Hematopoietic multipotent progenitor cell treated with erythropoietin and hydrocortisone succinate and interleukin-3 and kit ligand, for 17 days (in vitro differentiated cells): ENCODE measurements at places on chromosomes 1 and 21.

- no peak for DNase-seq
Measured at GRCh38 chr1:25816112-25816718, 3.5 kb upstream of the MTFR1L start.

DNA sequence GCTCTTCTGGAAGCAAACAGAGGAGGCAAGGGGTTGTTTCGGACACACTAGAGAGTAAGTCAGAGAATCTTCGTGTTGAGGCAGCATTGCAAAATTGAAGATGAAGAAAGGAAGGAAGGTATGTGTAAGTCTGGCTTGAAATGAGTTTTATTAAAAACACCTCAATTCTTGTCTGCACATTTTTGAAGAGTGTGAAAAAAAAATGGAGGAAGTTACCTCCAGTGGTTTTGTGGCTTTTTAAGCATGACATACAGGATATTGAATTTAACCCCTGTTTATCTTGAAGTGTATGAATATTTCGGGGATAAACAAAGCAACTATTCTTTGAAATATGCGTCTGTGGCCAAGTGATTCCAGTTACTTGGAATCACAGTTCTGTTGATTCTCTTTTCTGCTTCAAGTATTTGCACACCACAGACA lies 203.2 kb upstream of the SGIP1 start:
- DNase-seq, result no peak

- no peak for DNase-seq
Measured at GRCh38 chr1:170316270-170316669, 170.5 kb downstream of the NTMT2 start.

DNA sequence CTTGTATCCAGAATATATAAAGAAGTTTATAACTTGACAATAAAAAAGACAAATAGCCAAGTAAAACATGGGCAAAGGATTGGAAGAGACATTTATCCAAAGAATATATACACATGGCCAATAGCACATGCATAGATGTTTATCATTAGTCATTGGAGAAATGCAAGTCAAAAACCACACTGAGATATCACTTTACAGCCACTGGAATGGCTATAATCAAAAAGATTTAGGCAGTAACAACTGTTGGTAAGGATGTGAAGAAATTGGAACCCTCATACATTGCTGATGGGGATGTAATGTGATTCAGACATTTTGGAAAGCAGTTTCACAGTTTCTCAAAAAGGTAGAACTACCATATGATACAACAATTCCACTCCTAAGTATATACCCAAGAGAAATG lies 51.1 kb downstream of the SLC44A5 start:
- no peak for DNase-seq

DNA sequence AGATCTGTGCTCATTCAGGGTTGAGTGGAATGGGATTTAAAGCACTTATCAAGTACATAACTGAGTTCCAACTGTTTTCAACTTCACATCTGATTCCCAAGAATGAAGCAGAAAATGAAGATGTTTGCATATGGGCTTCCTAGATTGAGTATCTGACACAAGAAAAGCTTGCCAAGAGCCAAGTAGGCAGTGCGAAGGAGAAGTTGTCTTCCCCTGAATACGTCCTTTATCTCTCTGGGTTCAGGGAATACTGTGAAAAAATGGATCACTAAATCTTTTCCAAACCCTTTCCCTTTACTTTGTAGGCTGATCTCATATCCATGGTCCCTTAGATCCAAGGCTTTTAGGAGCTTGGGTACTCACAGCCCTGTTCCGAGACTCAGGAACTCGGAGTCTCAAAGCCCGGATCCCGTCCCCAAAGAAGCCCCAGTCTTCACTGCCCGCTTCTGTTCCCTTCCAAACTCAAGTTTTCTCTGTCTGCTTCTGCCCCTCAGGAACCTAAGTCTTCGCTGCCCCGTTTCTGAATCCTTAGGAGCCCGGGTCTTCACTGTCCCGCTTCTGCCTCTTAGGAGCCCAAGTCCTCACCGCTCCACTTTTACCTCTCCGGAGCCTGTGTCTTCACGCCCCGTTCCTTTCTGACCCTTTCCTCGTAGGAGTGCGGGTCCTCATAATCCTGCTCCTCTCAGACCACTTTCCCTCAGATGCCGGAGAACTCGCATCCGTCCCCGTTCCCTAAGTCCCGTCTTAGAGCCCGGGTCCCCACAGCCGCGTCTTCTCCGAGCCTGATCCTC lies 616 bp downstream of the TAF12 start:
- DNase-seq, result no peak

- peak; percentile 35 for DNase-seq
Measured at GRCh38 chr1:224509907-224510306, 75.3 kb upstream of the WDR26 start.

DNA sequence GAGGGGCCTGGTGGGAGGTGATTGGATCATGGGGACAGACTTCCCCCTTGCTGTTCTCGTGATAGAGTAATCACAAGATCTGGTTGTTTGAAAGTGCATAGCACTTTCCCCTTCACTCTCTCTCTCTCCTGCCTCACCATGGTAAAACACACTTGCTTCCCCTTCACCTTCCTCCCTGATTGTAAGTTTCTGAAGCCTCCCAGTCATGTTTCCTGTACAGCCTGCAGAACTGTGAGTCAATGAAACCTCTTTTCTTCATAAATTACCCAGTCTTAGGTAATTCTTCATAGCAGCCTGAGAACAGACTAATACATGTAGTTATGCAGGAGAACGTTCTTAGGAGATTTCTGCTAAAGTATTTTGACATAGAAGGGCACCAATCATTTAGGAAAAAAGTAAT lies 59.9 kb upstream of the FBXO28 start:
- DNase-seq, result no peak

DNA sequence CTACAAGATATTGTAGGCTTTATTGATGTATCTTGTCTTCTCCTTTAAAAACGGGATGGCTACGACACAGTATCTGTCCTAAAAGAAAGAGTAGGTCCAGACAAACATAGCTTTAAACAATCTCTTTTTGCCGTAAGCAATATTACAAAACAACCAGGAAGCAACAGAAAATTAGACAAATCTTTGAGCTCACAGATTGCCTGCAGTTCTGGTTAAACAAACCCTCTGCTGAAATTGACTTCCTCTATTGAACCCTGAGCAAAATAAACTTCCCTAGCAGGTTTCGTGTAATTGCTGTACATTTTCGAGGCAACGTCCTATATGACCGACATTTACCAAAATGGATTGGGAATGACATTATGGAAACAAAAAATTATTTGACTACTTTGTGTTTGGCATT lies 50.6 kb downstream of the CHML start:
- no peak for DNase-seq

GRCh38 chr21:18382141-18382540 lies 21.4 kb downstream of the TMPRSS15 start:
- DNase-seq, result no peak

DNA sequence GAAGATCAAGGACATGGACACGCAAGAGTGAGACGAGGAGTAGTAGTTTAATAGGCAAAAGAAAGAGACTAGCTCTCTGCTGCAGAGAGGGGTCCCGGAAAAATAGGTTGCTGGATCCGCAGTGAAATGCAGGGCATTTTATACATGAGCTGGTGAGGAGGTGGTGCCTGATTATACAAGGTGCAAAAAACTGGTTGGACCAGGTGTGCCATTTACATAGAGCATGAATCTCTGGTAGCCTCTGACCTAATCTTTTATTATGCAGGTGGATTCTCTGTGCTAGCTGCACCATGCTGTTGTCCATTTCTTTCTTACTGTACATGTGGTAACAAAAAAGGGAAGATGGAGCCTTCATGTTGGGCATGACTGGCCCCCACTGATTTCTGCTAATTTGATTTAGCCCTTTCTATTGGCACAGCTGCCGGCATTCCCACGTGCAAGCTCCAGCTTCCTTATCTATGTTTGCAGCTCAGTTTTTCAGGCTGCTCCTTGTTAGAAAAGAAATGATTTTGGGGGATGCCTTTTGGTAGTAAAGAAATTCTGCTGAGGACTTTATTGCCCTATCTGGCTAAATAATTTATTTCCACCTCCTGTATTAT lies 548.1 kb downstream of the BRINP3 start:
- no peak for DNase-seq

DNA sequence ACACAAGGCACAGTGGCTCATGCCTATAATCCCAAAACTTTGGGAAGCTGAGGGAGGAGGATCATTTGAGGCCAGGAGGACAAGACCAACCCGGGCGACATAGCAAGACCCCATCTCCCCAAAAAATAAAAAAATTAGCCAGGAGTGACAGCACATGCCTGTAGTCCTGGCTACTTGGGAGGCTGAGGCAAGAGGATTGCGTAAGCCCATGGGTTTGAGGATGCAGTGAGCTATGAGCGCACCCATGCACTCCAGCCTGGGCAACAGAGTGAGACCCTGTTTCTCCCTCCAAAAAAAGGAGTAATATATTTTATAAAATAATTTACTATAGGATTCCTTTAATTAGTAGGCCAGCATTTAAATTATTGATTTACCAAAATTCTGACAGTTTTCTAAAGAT lies 89.8 kb downstream of the ACBD6 start:
- no peak for DNase-seq

GRCh38 chr1:204920511-204920910 lies 49.8 kb downstream of the NFASC start:
- DNase-seq, result no peak

GRCh38 chr1:184615301-184615700 lies 139.4 kb downstream of the EDEM3 start:
- DNase-seq, result no peak

DNA sequence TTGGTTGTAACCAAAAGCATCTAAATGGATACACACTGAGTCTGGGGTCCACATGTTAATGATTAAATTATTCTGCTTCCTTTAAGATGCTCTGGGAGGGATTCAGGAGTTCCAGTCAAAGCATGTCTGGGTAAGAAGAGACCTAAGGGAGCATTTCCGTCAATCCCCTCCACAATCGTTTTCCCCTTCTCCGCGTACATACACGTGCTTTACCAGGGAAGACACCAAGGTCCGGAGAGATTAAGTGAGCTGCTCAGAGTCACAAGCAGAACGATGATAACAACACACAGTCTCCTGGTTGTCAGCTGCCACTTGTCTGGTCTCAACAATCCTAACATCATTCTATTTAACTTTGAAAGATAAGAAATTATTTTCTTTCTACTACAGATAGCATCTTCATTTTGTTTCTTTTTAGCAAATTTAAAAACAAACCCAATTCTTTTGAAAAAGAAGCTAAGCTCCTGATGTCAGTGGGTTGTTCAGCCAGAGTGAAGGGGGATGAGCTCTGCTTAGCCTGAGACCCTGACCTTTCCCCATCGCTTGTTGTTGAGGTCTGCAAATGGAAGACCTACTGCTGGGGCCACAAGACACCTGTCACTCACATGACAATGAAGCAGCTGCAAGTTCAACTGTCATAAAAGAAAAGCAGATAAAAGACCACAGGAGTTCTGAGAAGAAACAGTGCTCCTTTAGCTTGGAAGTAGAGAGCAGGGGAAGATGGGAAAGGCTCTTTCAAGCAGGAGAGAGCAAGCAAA lies 4.5 kb downstream of the PAFAH2 start:
- no peak for DNase-seq

- DNase-seq, result no peak
Measured at GRCh38 chr1:218368686-218369085, 23.6 kb downstream of the TGFB2 start.

GRCh38 chr1:15941044-15941840 lies 34.7 kb downstream of the ZBTB17 start:
- no peak for DNase-seq

GRCh38 chr1:29330089-29330488 lies 93.8 kb downstream of the PTPRU start:
- no peak for DNase-seq

DNA sequence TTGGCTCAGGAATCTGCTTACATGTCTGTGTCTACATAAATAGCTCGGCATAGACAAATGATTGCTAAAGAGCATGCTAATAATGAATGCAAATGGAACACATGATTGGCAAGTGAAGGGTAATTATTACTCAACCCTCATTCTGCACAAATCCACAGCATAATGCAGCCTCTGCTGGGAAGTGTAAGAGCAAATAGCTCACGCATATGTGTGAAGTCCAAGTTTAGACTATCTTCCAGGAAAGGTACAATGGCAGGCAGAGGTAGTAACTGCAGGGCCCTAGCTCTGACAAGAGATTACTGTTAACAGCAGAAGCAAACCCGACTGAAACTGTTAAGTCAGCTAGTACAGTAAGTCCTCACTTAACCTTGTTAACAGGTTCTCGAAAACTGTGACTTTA lies 7.0 kb upstream of the IL6R start:
- DNase-seq, result no peak

DNA sequence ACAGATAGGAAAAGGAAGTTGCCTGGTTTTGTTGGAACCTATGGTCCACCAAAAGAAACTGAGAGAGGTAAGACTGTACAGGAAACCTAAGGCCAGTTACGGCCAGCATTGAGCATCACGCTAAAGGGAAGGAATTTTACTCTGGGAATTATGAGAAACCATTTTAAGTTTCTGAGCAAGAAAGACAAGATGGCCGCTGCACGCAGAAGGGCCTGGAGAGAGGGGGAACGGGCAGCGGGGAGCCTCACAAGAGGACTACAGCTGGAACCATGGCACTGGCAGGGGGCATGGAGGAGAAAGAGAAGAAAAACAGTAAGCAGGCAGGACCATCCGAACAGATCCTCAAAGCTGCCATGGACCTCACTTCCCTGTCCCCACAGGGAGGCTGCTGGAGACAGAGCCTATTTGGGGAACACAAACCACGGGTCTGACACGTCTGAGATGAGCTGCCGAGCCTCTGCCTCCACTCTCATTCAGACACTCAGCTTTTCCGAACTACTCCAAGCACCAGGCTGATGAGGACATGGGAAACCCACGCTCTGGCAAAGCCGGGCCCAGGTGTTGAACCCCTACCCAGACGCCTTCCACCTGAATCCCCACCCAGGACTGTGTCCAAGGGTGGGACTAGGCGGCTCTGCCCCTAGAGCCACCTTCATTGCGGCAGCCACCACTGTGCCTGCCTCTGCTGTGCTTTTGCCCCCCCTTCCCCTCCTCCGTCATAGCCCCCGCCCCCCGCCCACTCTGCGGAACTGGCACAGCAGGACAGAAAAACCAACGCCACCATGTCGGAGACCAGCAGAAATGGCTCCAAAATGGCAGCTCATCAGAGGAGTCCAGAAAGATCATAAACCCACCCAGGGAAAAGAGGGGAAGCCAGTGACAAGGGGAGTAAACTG lies 69.0 kb downstream of the CD46 start:
- no peak for DNase-seq

- no peak for DNase-seq
Measured at GRCh38 chr1:168561989-168562388, 14.4 kb upstream of the XCL1 start.

DNA sequence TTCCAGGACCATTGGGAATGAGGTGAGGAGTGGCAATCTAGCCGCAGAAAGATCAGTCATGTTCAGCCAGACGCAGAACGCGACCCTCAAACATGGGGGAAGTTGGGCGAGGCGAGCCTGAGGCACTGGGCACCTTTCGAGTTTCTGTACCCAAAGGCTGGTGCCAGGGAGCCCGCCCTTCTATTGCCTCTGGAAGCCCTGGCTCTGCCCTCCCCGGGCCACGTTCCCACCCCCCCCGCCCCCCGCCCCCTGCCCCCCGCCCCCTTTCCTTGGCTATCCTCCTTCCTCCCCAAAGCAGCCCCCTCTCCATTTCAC lies 2.2 kb upstream of the ZBTB7B start:
- no peak for DNase-seq

GRCh38 chr21:29149808-29150425 lies 19.5 kb downstream of the MAP3K7CL start:
- DNase-seq, result no peak

GRCh38 chr1:67834246-67834877 lies 1.1 kb upstream of the GNG12 start:
- no peak for DNase-seq
